ENCODE measurements at places on chromosomes 13 and 19. TPM values are rescaled to one million over a fixed set of nuclear protein-coding genes. Genes with fewer than 3 reads are reported as not detected.

GRCh38 chr19:50897612-50898011 lies 13.6 kb downstream of the KLK4 start:
- no peak for DNase-seq

DNA sequence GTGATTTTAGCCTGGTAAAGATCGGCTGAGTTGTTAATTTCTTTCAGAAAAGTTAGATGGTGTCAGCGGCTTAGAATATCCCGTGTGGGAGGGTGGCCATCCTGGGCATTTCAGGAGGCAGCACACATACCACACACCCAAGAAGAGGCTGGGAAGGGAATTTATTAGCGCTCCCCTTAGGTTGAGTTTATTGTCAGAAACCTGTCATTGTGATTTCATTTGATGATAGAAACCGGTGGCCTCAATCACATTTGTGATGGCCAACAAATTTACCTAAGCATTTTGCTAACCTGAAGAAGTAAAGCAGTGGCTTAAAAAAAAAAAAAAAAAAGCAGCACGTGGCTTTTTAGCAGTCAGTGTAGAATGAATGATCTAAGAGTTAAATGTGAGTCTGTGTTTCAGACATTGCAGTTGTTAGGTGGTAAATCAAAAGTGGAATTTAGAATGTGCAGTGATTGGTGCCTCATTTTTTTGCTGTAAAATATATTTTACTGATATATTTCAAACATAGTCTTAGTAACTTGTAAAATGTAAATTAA lies 2.7 kb downstream of the SIPA1L3 start:
- no peak for DNase-seq

DNA sequence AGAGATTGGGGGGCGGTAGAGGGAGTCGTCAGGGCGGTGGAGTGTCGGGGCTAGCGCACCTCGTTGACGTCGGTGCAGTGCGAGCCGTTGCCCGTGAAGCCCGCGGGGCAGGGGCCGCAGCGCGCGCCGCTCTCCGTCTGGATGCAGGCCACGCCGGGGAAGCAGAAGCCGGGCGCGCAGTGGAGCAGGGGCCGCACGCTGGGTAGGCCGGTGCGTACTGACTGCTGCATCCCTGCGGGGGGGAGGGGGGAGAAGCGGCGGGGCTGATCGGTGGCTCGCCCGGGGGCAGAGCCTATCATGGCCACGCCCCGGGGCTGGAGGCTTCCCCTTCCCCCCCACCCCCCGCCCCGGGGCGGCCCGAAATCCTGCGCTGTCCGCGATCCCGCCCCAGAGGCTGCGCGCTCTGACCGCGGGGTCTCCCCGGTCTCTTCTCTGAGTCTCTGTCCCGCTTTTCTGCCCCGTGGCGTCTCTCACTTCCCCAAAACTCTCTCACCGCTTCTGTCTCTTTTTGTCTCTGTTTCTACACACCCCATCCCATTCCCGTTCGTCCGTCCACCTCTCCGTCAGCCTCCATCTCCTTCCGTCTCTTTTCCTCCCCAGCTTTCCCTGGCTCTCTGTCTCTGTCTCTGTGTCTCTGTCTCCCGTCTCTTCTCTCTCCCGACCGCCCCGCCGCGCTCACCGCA lies 1.1 kb downstream of the COMP start:
- no peak for DNase-seq

DNA sequence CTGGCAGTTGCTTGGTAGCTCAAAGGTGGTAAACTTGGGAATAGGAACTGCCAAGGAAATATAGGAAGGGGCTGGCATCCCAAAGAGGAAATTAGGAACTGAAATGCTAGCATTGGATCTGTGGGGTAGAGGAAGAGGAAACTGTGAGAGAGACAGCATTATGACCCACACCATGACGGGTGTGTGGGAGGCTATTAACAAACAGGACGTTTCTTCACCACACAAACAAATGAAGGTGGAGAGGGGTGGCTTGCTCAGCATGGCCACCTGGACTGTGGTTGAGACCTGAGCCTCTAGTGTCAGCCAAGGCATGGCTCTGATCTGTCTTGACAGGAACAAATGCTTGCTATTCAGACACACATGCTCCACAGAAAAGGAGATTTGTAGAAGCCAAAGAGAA lies 178.2 kb downstream of the B3GLCT start:
- peak; percentile 66 for DNase-seq

DNA sequence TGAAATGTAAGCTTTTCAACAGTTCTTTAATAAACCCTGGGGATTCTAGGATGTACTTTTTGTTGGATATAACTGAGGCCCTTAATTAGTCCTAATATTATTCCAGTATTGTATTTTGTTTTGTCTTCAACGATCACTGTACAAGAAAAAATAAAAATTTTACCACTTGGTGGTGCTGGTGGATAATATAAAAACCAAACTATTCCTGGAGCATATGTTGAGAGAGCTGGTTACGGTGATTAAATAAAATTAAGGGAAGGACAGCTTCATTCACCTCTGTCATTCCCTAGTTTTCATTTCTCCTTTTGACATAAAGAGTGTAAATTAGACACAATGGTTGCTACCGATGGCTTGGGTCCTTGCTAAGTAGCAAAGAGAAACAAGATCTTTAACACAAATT lies 598.6 kb upstream of the PCDH20 start:
- peak; percentile 19 for DNase-seq

DNA sequence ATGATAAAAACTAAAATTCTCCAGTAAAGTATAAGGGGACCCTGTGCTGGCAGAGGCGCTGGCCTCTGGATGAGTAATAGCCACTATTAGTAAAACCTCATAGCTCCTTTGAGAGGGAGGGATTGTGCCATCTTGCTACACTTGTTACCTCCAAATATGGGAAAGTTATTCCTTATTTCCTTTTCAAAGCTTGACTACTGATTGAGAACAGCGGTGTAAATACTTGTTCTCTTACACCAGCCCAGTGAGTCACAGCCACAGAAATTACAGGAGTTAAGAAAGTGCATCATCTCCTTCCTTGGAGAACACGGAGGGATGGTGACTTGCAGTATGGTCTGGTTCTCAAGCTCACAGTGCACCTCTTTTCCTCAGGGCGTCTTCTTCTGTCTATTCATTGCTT lies 379.0 kb downstream of the EFNB2 start:
- peak; percentile 100 for DNase-seq

DNA sequence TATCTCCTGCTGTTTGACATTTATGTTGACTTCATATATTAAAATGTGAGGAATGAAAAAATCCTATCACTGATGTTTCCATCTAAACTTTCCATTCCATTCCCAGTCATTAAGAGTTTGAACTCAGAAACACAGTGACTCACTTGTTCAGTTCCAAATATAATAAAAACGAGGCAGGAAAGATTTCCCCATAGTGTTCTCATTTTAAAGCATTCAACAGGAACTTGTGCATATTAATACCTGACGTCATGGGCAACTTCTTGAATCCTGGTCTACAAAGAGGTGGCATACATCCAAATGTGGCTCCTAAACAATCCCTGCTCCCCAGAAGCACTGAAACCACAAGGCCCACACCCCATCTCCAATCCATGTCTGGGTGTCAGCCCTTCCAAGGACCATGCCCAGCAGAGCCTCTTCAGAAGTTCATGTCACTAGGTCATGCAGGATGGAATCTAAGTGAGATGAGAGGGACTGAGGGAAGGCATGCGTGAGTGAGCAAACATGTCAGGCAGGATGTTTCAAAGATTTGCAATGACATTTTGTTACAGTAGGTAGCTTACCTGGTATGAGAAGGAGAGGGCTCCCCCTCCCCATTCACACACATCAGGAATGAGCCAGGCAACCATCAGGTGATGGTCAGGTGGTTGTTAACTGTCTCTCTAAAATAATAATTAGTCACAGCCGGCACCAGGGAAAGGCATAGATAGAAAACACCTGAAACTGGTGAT lies 9.4 kb upstream of the ERVV-2 start:
- DNase-seq = peak; percentile 17

DNA sequence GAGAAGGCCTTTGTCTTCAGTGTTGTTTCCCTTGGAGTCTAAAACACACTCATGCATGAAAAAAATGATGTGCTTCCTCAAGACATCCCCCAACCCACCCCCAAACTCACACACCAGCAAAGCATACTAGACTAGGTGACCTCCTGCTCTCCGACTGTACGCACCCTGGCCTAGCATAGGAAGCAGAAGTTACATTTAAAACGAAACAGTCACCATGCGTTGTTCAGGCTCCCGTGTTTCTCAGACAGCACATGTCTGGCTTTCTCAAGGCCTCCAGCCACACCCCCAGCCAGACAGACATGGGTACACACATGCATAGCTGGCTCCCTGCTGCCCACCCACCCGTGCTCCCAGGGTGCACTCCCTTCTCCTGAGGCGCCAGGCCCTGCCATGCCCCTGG lies 28.7 kb upstream of the C1QTNF9 start:
- DNase-seq = no peak

Gene SH2D3A
- total RNA-seq = 88.5 TPM
